ENCODE measurements at places on chromosomes 12 and 14.

DNA sequence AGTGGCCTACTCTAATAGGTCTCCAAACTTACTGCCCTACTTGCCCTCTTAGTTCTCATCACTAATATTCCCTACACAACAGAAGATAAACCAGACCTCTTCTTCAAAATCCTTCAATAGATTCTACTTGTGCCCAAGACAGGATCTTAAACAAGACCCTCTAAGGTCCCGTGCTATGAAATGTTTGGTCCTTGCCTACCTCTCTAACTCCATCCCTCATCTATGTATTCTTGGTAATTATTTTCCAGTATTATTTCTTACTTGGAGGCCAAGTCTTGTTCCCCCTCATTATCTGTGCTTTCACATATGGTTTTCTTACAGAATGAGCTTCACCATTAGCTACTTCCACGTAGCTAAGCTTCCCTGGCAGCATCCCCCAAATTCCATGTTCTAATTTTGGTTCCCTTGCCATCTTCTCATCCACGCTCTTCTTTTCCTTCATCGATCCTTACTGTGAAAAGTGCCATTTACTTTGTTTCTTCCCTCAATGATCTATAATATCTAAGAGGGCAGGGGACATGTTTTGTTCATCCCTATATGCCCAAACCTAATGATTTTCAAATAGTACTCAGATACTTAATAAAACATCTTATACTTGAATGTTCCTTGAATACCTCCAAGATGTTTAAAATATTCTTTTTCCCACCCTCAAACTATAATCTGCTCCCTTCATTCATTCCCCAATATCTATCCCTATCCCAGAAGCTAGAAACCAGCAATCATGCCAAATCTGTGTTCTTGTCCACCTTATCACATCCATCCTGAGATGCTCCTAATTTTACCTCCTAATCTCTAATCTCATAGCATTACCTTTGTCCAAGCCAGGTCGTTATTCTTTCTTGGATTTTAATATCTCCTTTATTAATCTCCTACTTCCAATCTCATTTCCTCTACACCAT lies 10.1 kb downstream of the HNRNPC start:
- DNase-seq, result no peak

DNA sequence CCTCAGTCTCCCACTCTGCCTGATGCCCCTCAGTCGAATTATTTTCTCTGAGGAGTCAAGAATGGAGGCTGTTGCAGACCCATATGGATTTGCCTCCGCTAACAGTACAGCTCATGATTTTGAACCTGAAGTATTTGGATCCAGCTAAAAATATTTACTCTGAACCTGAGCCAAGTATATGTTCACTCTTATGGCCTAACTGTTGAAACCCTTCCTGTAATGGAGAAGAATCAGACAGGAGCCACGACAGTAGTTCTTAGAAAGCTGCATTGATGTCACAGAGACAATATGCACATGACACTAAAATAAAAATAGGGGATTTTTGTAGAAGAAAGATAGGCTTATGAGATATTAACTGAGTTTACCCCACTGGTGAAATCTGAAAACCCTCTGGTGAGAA lies 1128.3 kb upstream of the FLRT2 start:
- no peak for DNase-seq

- DNase-seq, result no peak
Measured at GRCh38 chr14:102749393-102750305, 27.6 kb upstream of the TRAF3 start.

- no peak for DNase-seq
Measured at GRCh38 chr12:94867066-94867855, 136.2 kb downstream of the NDUFA12 start.

DNA sequence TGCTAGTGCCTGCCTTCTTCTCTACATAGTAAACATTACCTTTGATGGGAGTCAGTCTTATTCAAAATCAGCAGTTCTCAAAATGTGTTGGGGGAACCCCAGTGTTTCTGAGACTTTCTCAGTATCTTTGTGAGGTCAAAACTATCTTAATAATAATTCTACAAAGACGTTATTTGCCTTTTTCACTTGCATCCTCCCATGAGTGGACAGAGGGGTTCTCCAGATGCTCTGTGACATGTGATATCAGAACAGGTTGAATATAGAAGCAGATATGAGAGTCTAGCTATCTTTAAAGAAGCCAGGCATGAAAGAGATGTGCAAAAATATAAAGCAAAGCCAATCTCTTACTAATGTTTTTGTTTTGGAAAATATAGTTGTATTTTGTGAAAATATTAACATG lies 144.7 kb downstream of the KTN1 start:
- no peak for DNase-seq
